T-helper 2 cell (primary cell): ENCODE measurements at places on chromosomes 7 and 10.

DNA sequence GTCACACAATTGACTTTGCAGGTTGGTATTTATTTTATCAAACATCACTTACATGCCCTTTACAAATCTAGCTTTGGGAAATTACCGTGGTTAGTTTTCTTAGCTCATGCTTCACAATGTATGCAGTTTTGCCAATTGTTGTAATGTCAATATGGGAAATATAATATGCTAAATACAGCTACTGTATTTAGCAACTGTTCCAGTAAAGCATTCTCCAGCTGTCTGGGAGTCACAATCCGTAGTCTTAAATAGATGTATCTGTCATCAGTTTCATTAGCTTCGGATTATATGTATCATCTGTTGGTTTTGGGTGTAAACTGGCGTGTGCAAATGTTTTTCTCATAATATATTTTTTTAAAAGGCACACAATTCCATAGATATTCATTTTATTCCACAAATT, 19.4 kb upstream of the AHR start:
- DNase-seq = no peak

GRCh38 chr10:26090026-26090425, 126.5 kb upstream of the GAD2 start:
- DNase-seq = no peak

DNA sequence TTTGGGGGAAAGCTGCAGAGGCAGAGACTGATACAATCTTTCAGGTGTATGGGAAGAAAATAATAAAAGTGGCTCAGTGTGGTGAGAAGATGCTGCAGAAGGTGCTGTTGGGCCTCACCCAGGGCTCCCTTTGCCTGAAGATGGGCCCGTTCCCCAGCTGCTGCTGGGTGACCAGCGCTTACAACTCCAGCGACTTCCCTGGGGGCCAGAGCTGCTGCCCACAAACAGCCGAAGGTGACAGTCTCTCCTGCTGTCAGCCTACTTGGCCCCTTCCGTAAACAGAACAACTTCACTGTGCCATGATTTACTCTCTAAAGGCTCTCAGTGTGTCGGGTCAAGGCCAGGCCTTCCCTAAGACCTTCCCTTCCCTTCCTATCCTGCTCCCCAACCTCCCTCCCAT, 93.6 kb upstream of the PCBD1 start:
- no peak for DNase-seq

DNA sequence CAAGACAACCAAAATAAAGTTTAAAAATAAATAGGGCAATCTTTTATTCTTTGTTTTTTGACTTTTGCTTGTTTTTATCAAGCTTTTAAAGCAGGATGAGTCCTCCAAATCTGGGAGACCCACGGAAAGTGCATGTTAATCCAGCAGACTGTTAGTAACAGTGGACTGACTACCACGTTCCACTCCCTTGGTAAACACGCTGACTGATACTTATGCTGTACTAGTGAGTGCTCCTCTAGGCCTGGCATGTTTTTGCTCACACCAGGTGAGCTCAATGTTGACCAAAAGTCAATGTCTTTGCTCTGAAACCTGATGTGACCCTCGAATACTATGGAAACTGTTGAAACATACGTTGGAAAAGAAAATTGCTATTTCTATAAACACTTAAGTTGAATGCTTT, 88.4 kb downstream of the KIAA1549 start:
- no peak for DNase-seq

DNA sequence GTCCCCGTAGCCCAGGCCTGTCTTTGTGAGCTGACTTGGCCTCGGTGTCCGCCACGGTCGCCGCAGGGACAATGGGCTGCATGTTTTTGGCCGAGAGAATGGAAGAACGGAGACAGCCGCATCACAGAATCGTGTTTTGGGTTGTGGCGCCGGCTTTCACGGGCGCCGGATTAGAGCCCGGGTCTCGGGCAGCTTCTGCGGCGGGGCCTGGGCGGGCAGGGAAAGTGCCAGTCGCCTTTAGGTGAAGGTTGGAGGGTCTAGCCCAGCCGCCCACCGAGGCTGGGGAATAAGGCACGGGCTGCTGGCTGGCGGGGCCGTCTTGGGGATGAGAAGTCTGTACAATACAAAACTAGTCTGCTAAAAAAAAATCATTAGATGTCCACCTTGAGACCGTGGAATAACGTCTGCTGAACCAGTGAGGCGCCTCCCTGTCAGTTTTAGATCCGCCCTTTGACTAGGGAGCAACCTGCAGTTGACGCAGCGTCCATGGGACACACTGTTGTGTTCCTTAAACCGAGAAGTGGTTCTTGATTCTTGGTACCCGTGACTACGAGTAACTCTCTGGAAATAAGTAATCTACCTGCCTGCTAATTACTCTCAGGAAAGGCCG, 577 bp downstream of the DNAJB9 start:
- peak; percentile 11 for DNase-seq

GRCh38 chr7:15113752-15114151, 211.2 kb upstream of the DGKB start:
- DNase-seq = no peak

DNA sequence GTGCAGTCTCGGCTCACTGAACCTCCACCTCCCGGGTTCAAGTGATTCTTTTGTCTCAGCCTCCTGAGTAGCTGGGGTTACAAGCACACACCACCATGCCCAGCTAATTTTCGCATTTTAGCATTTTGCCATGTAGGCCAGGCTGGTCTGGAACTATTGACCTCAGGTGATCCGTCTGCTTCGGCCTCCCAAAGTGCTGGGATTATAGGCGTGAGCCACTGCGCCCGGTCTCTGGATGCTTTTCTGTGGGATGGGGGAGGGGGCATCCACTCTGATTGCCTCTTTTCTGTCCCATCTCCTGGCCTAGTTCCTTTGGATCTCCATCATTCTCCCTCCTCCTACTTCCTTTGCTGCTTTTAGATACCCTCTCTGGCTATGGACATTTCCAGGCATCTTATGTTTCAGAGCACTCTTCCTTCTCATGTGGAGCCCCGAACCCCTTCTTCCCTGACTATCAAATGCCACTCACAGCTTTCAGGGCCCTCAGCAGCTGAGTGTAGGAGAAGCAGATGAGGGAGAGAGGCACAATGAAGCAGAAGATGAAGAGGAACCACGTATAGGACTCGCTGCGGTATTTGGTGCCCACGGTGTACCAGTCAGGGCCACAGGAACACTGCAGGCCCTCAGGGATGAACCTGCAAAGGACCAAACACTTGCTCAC, 1.4 kb downstream of the OPN1SW start:
- DNase-seq = no peak

DNA sequence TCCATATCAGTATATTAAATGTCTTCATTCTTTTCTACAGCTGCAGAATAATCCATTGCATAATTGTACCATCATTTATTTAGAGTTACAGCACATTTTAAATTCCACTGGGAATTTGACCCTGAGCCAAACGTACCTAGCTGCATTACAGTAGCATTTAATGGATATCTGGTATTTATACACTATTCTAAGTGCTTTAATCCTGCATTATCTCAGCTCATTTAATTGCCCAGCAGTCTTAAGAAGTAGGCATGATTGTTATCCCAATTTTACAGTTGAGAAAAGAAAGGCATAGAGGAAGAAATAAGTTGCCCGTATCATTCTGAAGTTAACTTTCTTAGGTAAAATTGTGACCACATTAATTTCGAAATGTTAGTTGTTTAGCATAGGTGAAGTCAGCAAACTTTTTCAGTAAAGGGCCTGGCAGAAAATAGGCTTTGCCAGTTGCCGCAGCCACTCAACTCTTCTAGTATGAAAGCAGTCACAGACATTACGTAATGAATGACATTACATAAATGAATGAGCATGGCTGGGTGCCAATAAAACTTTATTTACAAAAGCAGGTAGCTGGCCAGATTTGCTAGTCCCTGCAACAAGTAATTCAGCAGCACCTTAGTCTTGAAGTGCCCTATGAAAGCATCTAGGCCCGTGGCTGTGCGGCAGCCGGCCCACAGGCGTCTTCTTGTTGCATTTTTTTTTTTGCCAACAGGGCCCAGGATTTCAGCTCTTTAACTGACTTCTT, 30.0 kb downstream of the GUSB start:
- DNase-seq = no peak

GRCh38 chr7:27605689-27606269, 56.9 kb downstream of the HIBADH start:
- DNase-seq = no peak

- no peak for DNase-seq
These were observed 160.8 kb upstream of the TCF7L2 start for GRCh38 chr10:112789248-112789647.

DNA sequence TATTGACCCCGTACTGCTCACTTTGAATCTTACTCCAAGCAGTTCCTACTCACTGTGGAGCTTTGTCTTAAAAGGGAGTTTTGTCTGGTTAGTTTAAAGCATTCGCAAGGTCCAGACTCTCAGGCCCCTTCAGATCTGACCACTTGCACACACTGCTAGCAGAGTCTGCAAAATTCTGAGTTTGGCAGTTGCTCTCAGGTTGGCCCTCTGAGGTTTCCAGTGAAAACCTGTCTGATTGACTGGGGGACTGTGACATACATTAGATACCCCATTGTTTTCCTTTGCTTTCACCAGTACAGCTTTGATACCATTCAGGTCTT, 149.2 kb downstream of the XPNPEP1 start:
- DNase-seq = no peak

GRCh38 chr10:78316451-78316931, 282.8 kb downstream of the RPS24 start:
- DNase-seq = no peak

- DNase-seq = no peak
These were observed 139.1 kb downstream of the XPNPEP1 start for GRCh38 chr10:109784236-109784635.

- DNase-seq = no peak
These were observed 21.6 kb downstream of the RBM28 start for GRCh38 chr7:128322040-128322643.

GRCh38 chr10:122420624-122421007, 33.8 kb upstream of the ARMS2 start:
- DNase-seq = no peak

GRCh38 chr10:88880282-88881076, 434 bp downstream of the STAMBPL1 start:
- peak; percentile 90 for DNase-seq
